ENCODE measurements at places on chromosomes 3 and 15. TPM values are rescaled to one million over a fixed set of nuclear protein-coding genes. Genes with fewer than 3 reads are reported as not detected.

UROC1 gene
- total RNA-seq, result 0.06 TPM

DIPK2A gene
- 50.2 TPM for total RNA-seq

FEZF2 gene
- 0.61 TPM for total RNA-seq

MEX3B gene
- total RNA-seq, result 8.8 TPM

PIGX gene
- total RNA-seq, result 55.6 TPM

DNA sequence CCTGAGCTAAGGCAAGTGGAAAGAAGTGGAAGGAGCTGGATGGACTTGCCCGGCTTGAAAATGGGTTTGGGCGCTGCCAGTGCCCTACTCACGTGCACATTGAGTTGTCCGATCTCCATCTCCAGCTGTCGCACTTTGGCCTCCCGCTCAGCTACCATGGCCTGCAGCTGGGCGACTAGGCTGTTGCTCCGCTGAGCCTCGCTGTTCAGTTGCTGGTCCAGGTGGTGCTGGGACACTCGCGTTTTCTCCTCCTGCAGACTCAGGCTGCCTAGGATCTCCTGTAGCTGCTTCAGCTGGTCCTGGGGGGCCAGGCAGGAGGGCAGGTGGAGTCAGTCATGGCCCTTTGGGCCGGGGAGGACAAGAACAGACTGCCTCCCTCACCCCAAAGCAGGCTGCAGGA, 33.0 kb upstream of the HHATL start:
- DNase-seq, result no peak

DNA sequence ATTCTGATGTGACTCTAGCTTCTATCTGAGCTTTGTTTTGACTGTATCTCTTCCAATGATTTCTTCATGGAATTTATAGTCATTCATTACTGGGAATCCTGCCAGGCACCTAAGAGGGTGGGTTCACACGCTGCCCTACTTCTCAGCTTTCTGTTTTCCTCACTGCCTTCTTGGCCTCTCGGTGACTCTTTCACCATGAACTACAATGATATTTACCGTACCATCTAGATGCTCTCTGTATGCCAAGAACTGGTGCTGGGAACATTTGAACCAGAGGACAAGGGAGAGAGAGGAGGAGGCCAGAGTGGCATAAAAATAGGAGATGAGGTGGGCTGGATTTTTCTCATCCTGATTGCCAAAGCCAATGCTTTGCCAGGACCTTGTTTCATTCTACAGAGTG, 280.0 kb upstream of the P2RY1 start:
- no peak for DNase-seq

GRCh38 chr3:114394551-114394950, 100.7 kb downstream of the TIGIT start:
- DNase-seq, result no peak

DNA sequence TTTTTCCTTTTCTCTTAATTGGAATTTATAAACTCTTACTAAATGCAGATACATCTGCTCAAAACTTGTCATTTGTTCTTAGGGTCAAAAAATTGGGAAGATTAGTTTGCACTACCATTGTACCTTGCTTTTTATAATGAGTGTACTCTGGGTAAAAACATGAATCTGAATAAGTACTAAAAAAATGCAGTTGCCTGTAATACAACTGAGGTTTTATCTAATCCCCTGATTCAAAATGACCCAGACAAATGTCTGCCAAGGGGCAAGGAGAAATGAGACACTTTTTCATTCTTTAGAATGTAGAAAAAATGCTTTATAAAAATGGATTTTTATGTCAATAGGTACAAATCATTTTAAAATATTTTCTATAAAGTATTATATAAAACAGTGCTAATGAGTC, 42.4 kb downstream of the RASA2 start:
- no peak for DNase-seq

DNA sequence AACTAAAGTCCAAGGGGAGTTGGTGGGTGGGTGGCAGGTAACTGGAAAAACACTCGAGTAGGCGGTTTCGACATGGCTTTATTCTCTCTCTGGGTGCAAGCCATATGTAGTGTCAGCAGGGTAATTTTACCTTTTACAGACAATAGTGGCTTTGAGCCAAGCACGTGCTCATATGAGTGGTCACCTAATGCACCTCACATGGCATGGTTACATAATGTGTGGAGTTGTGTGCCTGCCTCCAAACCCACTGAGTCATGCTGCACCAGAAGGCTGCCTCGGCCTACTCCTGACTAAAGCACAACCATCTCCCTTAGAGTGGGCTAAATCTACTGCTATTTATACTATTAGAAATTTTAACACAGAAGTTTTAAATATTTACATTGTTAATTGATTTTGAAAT, 16.5 kb downstream of the CCRL2 start:
- DNase-seq, result no peak

DNA sequence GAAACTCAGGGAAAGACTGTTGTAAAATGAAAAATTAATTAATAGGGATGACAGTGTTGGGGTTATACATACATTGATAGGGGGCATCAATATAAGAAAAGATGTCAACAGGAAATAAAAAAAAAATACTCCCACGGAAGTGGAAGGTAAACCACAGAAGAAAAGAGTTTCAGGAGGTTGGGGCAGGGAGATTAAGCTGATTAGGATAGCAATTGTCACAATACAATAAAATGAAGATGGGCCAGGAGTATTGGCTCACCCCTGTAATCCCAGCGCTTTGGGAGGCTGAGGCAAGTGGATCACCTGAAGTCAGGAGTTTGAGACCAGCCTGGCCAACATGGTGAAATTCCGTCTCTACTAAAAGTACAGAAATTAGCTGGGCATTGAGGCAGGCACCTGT, 536.1 kb downstream of the AGBL1 start:
- DNase-seq, result no peak

- no peak for DNase-seq
These were observed 94.7 kb downstream of the MYH15 start for GRCh38 chr3:108415661-108416060.

DNA sequence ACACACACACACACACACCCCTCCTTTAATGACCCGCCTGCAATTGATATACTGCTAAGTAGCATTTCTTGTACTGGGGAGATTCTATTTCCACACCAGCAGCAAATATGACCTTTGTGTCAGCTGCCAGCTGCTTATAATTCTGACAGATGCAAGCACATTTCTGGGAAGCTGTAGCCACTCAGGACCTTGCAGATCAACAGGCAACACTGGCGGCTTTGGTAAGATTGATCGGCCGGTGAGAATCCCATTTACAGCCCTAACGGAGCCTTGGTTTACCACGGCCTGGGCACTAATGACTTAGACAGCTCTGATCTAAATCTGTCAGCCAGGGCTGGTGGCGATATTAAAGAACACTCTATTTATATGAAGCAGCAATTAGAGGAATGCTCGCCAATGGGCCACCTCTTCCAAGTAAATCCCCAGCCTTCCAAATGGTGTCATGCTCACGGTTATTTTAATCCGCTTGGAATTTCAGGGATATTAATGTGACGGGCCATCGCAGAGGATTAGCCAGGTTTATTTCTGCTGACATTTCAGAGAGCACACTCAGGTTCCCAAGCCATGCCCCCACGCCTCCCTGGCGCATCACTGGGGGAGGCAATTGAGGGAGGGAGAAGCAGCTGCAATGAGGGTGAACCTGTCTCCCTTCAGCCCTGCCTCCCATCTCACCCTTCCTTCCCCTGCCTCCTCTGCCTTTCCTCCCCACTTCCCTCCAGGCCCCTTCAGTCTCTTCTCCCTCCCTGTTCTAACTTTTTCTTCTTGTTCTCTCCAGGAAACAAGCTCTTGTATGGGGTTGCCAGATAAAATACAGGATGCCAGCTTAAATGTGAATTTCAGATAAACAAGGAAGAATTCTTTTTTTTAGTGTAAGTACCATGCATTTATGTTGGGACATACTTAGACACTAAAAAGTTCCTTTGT, 287.0 kb downstream of the TLE3 start:
- DNase-seq, result no peak
